ENCODE measurements at places on chromosomes 1 and 21.

DNA sequence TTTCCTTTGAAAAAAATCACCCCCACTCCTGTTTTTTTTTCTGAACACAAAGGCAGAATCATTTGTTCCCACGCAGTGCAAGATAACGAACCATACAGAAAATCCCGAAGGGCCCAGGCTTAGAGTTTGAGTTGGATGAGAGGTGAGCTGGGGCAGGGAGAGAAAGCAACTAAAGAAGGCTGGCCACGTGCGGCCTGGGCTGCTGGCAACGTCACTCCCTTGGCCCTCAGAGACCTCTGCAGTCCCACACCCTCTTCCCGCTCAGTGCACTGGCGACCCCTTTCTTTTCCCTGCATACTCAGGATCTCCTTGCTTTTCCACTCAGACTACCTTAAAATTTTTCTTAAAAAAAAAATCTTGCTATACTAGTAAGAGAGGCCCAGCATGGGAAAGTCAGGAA, 28.2 kb upstream of the CRNN start:
- DNase-seq, result no peak

GRCh38 chr21:45838634-45839033, 142.9 kb upstream of the COL6A1 start:
- DNase-seq, result no peak

DNA sequence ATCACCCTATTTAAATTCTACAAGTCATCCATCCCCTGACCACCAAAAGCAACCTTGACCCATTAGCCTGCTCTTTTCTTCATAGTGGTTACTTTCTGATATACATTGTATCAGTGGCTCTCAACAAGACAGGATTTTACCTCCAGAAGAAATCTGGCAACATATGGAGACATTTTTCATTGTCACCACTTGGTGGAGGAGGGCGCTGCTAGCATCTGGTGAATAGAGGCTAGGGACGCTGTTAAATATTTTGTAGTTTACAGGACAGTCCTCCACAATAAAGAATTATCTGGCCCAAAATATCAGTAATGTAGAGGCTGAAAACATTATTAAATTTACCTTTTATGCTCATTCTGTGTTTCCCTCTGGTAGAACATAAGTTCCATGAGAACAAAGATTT, 6.1 kb downstream of the HSPA13 start:
- DNase-seq, result no peak

DNA sequence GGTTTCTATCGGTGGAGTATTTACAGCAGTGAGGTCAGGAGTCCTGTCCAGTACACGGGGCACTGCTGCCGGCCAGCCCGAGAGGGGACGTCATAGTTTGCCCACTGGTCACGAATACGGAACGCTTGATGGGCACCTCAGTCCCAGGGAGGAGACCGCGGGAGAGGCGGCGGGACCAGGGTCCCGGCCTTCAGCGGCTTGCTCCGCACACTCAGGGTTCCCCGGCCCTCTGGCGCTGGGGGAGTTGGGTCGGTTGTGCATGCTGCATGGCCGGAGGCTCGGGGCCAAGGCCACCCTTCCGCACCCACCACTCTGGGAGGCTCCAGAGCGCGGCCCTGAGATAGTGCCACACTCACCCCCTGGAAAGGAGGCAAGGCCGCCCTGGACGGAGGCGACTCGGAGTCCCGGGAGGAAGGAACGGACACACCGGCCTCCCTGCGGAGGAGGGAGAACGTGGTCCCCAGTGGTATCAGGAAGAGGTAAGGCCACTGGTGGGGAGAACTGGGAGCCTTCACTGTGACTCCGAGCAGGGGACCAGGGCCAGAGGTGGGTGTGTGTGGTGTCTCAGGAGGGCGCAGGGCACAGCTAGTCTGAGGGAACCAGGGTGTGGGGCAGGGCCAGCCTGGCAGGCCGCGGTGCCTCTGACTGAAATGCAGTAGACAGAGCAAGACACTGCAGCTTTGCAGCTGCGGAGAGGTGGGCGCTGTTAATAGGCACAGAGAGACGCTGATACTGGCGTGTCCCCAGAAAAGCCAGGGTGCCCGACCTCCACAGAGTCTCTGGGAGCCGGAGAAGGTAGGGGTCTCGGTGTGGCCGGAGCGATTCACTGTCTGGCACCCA, 28.6 kb upstream of the PRSS38 start:
- peak; percentile 17 for DNase-seq

DNA sequence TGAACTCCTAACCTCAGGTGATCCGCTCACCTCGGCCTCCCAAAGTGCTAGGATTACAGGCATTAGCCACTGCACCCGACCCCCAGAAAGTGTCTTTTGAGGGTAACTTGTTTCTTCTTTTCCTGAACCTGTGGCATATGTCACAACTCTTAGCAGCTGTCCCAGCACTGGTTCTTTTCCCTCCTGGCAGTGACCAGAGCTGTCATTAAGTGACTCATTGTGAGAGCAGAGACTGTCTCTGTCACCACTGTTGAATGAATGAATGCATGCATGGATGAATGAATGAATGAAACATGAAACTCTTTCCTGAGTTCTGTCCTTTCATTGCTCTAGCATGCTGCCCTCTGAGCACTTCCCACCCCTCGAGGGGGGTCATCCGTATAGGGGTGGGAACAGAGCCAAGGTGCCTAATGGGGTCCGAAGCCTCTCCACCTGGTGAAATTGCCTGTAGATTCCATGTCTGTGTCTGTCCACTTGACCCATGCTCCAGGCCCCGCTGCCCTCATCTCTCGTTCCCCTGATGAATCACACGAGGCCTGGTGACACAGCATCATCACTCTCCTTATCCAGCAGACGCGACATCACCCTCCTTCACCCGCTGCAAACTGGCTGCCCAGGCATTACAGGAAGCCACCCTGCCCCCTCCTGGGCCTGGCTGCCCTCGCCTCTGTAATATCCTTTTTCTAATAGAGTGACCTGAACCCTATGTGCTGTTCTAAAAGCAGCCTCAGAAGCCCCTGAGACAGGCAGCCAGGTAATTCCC, 75.0 kb downstream of the IGSF21 start:
- DNase-seq, result no peak

- no peak for DNase-seq
Measured at GRCh38 chr1:8263791-8264190, 54.1 kb upstream of the SLC45A1 start.

DNA sequence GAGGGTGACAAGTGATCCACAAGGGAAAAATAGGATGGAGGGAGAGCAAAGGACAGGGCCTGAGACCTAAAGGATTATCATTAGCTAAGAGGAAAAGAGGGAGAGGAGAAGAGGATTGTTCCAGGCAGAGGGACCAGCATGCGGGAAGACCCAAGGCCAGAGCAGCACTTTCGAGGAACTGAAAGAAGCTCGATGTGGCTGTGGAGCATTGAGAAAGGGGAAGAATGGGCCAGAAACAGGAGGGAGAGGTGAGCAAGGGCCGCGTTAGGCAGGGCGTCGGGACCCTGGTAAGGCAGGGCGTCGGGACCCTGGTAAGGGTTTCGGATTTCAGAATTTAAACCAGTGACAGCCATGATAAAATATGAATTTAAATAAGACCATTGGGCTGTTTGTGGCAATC, 22.8 kb upstream of the CSF1 start:
- DNase-seq, result no peak

GRCh38 chr1:178575611-178576361, 62.9 kb downstream of the TEX35 start:
- DNase-seq, result no peak

GRCh38 chr1:48652334-48652733, 124.4 kb downstream of the BEND5 start:
- no peak for DNase-seq

DNA sequence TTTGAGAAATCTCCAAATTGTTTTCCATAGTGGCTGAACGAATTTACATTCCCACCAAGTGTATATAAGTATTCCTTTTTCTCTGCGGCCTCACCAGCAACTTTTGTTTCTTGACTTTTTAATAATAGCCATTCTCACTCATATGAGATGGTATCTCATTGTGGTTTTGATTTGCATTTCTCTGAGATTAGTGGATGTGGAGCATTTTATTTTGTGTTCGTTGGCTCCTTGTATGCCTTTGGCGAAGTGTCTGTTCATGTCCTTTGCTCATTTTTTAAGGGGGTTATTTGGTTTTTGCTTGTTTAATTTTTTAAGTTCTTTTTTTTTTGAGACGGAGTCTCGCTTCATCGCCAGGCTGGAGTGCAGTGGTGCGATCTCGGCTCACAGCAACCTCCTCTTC, 45.1 kb upstream of the MPC2 start:
- DNase-seq, result no peak

- DNase-seq, result no peak
Measured at GRCh38 chr1:170970256-170970655, 34.9 kb downstream of the MROH9 start.

DNA sequence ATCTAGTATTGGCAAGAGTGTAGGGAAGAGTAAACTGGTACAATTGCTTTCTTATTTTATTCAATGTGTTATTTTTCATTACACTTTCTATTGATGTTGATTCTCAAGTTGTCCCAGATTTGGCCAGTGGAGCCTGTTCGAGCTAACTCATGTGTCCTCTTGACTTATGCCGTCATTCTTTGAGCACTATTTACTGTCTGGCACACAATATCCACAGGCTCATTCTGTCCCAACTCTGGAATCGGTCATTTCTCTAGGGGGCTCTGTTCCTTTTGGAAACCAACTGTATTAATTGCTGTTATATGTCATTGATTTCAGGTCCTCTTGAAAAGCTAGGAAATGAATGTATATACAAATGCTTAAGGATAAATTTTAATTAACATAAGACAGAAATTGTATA, 22.4 kb upstream of the SFPQ start:
- DNase-seq, result no peak

- no peak for DNase-seq
Measured at GRCh38 chr1:16351456-16351993, 755 bp downstream of the FBXO42 start.

DNA sequence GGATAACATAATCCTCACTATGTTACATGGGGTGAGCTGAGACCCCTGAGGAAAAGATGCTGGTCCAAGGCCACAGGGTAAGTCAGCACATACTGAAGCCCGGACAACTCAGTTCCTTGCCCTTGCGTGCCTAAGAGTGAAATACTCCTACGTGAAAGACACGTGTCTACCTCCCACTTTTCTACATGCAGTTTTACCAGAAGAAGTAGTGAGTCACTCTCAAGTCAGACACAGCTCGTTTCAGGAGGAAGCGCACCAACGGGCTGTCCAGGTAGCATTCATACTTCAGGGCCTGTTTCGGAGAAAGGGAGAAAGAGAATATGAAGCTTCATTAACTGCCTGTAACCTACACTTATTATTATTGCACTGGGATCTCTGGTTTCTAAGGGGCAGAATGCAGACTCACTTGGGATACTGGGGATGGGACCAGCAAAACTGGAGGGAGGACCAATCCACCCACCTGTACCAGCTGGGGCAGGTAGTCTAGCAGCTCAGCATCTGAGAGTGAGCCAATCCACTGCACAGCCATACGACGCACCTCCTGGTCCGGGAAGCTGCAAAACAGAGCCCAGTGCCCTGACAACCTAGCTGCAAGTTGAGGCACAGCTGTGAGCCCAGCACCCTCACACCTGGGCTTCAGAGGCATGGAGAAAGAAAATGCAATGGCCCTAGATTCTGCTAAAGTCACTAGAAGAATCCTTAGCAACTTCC, 32.4 kb upstream of the PPP1R15B start:
- no peak for DNase-seq

DNA sequence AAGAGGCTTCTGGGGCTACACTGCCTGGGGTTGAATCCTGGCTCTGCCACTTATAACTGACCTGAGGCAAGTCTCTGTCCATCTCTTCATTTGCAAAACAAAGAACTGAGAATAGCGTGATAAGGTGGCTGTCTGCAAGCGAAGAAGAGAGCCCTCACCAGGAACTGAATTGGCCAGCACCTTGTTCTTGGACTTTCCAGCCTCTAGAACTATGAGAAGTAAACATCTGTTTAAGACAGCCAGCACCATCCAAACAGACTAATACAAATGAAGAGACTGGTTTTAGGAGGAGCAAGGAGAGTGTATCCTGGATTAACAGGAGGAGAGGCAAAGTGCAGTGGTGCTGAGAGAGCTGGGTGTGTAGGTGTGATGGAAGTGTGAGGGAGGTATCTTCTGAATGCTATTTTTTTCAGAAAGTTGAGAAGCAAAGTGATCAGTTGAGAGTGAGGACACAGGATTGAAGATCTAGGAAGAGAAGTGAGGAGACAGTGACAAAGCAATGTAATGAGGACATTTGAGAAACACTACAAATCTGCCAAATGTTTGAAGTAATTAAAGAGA, 59.3 kb downstream of the CD58 start:
- no peak for DNase-seq

GRCh38 chr1:103514920-103515503, 10.5 kb upstream of the RNPC3 start:
- DNase-seq, result peak; percentile 33

DNA sequence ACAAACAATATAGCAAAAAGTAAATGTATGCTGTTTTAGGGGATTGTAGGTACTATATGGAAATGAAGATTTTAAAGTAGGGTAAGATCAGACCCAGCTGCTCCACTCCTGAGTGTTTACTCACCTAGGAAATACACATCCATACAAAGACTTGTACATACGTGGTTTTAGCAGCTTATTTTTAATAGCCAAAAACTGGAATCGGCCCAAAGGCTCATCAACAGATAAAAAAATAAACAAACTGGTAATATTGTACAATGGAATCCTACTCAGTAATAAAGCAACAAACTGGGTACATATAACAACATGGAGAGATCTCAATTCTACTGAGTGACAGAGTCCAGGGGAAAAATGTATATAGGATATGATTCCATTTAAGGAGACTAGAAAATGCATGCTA, 179.2 kb upstream of the TMEM51 start:
- DNase-seq, result no peak

GRCh38 chr1:59697150-59697800, 117.5 kb upstream of the HOOK1 start:
- DNase-seq, result no peak

DNA sequence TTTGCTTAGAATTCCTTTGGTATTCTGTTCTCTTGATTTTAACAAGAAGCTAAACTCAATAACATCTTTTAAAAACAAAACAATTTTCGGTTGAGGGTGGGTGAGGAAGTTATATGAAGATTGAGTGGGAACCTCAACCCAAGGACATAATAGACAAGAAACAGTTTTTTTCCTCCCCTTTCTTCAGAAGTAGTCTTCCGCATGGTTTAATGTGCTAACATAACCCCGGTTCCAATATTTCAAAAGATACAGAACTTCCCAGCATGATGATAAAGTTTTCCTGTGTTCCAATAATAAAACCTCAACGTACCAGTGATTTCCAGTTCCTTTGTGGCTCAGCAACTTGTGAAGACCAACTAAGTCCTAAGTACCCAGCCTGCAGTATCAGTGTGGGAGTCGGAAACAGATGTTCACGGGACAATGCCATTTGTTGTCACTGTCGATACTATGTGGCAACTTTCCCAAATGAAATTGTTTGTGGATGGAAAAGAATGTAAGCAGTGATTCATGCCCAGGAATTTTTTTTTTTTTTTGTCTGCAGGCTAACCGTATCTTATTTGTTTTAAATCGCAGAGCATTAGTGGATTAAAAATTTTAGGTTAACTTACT, 48.5 kb downstream of the NR5A2 start:
- DNase-seq, result peak; percentile 79

GRCh38 chr1:184664042-184664660, 90.5 kb downstream of the EDEM3 start:
- DNase-seq, result peak; percentile 93

DNA sequence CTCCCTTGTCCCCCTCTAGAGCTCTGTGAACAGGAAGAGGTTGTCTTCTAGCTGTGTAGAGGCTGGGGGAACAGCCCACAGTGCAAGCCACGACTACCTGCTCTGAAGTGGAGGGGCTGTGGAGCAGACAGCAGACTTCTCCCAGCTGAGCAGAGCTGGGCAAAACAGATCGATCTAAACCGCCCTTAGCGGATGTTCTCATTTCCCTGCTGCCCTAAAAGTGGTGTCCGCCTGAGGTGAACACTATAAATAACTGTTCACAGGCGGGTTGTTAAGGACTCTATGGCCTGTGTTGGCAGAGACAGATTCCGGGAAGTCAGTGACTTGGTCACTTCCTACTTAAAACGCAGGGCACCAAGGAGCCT, 203.2 kb downstream of the RHOU start:
- DNase-seq, result no peak

Data from GM03348 (cell line).